ENCODE measurements at places on chromosomes 1 and 21.

- DNase-seq, result no peak
These were observed 189.1 kb upstream of the POU3F1 start for GRCh38 chr1:38235705-38236104.

GRCh38 chr1:175857756-175858155 is 114.4 kb upstream of the TNR start:
- no peak for DNase-seq

- DNase-seq, result no peak
These were observed 135.4 kb upstream of the ATP1B1 start for GRCh38 chr1:168970926-168971659.

DNA sequence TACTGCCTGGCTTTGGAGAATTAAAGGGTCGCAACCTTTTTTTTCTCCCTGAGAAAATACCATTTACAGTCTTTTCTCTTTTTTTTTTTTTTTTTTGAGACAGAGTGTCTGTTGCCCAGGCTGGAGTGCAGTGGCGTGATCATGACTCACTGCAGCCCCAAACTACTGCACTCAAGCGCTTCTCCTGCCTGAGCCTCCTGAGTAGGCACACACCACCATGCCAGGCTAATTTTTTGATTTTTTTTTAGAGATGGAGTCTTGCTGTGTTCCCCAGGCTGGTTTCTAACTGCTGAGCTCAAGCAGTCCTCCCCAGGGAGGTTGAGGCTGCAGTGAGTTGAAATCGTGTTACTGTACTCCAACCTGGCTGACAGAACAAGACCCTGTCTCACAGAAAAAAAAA is 24.6 kb downstream of the UBE4B start:
- no peak for DNase-seq

- DNase-seq, result peak; percentile 17
These were observed 98.7 kb upstream of the RGS1 start for GRCh38 chr1:192476802-192477298.

DNA sequence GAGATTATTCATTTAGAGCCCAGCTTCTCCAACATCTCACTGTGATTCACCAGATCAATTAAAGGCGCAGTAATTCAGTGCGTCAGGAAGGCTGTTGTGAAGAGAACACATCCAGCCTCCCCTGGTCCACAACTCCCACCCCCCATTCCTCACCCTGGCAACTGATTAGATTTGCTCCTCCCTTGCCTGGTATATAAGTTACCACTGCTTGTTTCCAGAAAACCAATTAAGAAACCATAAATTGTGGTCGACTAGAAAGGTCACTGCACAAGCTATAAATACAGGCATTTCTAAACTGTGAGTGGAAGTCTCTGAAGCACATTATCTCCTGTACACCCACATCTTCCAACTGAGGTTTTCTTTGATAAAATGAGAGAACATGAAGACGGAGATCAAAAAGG is 41.9 kb downstream of the FAM163A start:
- no peak for DNase-seq

DNA sequence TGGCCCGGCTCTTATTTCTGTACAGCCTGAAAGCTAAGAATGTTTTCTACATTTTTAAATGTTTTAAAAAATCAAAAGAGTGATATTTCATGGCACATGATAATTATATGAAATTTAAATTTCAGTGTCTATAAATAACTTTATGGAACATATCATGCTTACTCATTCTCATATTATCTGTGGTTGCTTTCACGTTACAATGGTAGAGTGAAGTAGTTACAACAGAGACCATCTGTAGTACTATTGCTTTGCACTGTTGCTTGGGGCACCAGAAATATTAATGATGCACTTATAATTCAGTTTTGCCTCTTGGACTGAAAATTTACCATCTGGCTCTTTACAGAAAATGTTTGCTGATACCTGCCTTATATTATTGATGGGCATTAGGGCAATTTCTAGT is 481.6 kb downstream of the PLPP3 start:
- no peak for DNase-seq

DNA sequence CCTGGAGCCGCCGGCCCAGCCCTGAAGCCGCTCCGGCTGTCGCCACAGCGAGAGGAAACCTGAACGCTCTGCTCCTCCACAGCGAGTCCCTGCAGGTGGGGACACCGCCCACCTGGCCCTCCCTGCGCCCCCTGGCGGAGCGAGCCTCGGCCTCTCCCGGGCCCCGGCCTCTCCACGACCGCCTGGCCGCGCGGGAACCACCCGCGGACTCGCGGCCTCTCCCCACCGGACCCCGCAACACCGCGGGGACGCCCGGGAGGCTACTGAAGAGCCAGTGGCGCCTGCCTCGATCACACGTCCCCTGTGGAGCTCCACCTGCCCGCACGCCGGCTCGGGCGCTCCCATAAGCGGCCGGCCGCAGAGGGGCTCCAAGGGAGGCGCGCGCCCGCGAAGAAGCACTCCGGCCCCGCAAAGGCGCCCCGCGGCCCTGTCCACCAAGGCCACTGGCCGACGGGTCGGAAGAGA is 109.6 kb downstream of the KCNN3 start:
- DNase-seq, result peak; percentile 80

DNA sequence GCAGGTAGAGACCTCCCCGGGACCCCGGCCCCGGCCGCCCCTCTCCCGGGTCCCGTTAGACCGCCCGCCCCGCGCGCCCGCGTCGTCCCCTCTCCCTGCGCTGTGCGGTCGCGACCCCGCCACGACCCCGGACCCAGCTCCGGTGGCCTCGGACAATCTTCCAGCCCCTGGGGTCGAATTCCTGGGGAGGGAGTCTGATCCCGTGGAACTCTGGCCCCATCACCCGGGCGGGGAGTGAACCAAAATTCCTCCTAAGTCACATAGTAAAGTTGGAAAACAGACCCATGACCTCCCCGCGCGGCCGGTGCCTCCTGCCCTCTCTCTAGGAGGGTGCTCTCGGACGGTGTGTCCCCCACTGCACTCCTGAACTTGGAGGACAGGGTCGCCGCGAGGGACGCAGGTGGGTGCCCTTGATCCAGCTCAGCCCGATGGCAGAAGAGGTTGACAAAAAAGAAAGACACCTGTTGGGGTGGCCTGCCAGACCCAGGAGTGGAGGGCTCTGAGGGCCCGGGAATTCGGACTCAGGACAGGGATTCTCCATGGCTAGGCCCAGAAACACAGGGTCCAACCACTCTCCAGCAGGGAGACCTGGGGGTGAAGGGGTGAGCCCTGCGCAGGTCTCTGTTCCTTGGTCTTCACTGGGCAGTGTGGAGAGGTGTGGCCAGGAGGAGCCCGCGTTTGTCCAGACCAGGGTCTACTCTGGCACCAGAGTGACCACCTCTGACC is 451 bp downstream of the ADAMTSL4 start:
- DNase-seq, result no peak

- DNase-seq, result no peak
These were observed 45.3 kb downstream of the KCTD3 start for GRCh38 chr1:215612391-215612790.

DNA sequence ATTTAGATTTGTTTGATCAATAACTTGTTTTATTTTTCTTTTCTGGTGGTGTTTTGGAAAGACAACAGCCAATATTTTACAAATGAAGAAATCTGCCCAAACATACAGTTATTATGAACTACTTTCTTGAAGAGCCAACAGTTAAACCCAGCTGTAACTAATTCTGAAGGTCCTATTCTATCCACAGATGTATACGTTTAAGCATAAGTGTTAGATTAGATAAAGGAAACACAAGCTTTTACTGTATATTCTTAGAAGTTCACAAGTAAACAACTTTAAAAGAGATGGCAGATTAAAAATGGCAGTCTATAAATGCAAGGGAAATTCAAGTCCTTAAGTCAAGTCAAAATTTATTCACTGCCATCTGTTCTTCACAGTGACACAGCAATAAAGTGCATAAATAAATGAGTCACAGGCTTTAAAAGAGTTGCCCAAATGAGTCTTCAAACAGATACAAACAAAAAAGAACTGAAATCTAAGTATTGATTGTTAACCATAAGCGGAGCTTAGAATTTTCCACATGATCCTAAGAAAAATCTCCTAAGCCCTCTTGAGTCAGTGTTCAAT is 49.9 kb upstream of the KCNH1 start:
- DNase-seq, result no peak

GRCh38 chr1:3905953-3906671 is 6.0 kb upstream of the C1orf174 start:
- no peak for DNase-seq

DNA sequence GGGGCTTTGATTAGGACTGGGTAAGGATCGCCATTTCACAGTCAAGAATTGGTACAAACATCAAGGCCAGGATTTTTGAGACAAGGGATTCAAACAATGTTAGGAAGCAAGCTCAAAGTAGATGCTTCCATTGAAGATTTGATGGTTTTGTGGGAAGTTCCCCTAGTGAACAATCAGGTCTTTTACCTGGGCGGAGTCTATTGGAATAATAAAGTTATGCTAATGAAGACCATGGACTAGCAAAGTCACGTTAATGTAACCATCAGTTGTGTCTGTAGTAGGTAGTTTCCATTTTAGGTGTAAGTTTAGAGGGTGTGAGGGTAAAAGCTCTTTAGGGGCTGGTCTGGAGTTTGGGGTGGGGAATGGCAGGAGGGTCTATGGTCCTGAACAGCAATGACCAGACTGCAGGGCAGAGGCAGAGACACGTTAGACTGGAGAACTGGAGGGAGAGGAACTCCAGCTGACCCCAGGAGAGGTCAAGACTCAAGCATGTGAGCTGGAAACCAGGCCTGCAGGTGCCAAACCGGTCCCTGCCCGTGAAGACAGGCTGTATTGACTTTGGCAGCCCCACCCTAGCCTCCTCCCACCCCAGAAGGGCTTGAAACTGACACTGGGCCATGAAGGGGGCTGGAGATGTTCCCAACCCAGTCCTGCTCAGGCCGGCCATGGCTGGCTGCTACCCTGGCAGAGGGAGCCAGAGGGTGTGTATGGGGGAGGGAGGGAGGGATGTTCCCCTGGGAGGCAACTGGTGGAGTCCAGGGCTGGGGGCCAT is 36.0 kb upstream of the GPR37L1 start:
- DNase-seq, result no peak

GRCh38 chr1:233359431-233359830 is 31.9 kb downstream of the MAP3K21 start:
- no peak for DNase-seq

DNA sequence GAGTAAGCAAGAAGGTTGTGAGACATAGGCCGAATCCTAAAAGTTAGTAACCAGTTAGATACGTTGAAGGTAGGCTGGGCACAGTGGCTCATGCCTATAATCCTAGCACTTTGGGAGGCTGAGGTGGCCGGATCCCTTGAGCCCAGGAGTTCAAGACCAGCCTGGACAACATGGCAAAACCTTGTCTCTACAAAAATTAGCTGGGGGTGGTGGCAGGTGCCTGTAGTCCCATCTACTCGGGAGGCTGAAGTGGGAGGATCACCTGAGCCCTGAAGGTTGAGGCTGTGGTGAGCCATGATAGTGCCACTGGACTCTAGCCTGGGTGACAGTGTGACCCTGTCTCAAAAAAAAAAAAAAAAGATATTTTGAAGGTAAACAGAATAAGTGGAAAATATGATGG is 1.5 kb upstream of the PARP1 start:
- no peak for DNase-seq

DNA sequence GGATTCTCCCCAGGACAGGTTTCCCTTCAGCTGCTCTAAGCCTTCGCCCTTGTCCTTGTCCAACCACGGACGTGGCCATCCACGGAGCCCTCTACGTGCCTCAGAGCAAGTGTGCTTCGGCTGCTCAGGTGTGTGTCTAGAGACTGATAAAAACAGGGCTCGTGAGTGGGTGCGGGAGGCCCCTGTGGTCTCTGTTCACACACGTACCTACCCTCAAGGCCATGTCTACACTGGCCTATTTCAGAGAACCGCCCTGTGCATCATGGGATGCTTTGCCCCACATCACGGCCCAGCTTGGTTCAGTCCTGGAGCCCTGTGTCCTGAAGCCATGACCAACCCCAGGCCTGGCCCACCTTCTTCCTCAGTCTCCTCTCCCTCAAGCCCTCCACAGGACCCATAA is 24.6 kb upstream of the RUNX3 start:
- no peak for DNase-seq

GRCh38 chr1:42847721-42848460 is 1.5 kb downstream of the ZNF691 start:
- no peak for DNase-seq

DNA sequence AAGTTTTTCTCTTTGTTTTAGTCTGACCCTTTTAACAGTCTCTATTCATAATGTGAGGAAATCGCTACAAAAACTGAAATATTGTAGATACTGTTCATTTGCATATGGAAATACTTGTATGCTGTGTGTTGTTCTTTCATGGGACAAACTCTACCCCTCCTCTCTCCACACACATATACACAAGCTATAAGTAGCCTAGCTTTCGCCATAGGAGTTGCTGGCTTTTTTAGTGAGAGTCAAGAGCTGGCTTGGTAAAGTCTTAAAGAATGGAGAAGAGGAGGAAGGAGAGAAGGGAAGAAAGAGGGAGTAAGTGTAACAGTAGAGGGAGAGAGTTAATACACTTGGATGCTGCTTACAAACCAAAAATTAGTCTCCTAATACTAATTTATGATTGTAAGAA is 115.6 kb downstream of the RABGAP1L start:
- DNase-seq, result no peak

DNA sequence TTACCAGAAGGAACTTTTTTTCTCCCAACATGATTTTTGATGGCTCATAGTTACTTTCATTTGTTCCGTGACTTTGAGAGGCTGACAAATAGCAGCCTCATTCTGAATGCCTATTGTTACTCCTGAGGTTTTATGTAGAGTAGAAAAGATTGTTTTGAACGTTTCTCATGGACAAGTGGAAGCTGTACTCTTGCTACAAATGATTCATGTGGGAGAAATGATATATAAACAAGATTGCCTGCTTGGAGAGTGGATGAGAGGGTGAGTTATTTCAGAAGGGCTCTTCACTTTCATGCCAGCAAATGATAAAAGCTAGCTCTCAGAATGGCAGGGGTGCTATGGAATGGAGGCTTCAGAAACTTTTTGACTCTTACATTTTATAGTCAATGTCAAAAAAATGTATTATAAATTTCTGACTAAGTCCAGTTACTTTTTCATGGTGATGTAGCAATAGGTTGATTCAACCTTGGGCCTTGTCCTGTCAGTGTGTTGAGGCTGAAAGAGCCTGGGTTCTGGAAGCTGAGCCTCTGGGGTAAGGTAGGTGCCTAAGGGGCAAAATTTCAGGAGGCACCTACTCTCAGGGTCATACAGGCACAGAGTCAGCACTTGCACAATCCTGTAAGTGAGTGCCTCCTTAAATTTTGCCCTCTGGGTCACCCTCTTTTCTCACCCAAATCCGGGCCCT is 19.4 kb downstream of the JUN start:
- no peak for DNase-seq

- no peak for DNase-seq
These were observed 607 bp upstream of the FAAH start for GRCh38 chr1:46393510-46393909.

- DNase-seq, result no peak
These were observed 299.9 kb upstream of the PLD5 start for GRCh38 chr1:242824435-242824834.

All from CD4-positive, alpha-beta T cell treated with Interleukin-4 for 1 hour (primary cell).